Cardiac septum (tissue), 1 donor: ENCODE measurements at places on chromosomes 3 and 15.

DNA sequence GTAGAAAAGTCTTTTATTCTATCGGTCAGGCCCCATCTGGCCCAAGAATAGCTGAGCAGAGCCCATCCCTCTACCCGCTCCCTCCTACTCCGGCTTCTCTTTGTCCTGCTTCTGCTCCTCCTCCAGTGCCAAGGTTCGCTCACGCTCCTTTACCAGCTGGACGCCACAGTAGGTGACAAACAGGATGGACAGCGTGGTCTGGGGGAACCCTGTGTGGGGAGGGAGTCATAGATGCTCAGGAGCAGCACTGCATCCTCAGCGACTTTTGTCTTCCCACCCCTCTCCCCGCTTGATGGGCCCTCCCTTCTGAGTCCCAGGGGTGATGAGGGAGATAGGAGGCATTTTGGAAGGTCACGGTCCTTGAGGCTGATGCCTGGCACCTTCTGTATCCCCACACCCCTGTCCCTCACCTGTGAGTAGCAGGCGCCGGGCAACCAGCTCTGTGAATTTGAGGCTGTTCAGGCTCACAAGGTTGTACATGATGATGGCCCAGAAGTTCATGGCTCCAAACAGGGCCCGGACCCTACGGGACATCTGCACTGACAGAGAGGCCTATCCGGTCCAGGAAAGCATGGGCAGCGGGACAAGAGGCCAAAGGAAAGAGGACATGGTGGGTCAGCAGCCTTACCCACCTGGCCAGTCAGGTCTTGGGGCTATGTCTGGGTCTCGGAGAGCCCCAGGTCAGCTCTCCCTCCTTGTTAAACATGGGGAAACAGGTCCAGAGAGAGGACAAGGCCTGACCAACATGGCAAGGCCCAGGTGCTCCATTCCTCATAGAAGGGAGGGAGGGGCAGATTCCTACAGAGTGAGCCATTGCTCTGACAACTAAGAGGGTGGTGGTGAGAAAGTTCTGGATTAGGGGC lies 7.6 kb downstream of the KLHL40 start:
- no peak for DNase-seq

GRCh38 chr3:18786650-18787323 lies 361.5 kb upstream of the KCNH8 start:
- no peak for DNase-seq

DNA sequence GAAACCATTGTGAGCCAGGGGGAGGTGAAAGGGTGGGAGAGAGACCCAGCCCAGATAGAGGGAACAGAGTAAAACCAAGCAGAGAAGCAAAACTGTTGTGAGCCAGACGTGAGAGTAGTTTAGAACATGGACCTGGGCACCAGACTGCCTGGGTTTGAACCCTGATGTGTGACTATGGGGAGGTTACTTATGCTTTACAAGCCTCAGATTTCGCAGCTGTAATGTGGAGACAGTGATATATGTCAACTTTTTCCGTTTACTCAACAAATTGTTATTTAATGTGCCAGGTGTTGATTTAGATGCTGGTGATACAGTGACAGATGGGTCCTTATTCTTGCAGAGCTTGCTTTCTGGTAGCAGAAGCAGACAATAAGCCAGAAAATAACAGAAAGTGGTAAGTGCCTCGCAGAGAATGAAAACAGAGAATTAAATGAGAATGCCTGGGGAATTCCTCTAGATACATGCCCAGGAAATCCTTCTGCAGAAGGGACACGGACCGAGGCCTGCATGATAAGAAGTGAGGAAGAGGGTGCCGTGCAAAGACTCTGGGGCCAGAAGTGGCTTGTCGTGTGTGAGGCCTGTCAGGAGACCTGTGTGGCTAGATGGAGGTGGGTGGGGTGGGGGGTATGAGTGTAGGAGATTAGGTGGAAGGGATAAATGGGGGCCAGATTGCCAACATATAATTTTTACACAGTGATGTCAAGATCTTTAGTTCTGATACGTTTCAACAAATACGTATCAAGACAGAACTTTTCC lies 15.0 kb downstream of the KAT2B start:
- DNase-seq = no peak

GRCh38 chr3:136255672-136256406 lies 5.7 kb downstream of the PCCB start:
- no peak for DNase-seq

DNA sequence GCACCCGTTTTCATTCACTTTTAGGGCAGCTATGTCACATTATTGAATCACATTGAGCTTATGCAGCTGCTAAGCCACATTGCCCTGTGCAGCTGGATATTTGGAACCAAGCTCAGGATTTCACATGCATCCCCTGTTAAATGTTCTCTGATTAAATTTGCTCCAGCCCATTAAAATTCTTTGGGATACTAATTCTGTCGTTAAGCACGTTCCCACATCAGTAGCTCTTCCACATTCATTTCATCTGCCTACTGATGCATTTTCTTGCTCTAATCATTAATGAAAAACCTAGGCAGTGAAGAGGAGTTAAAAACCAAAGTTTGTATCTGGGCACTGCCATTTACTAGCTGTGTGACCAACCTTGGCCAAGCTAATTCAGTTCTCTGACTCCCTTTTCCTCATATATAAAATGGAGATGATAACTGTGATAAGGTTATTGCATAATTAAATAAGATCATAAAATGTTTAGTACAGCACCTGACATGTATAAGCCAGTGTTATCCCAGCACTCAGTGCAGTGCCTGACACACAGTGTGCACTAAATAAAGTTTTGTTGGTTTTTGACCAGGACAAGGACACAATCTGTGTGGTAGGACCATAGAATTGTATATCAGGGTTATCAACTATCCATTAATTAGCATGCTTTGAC lies 222.2 kb upstream of the ATP11B start:
- no peak for DNase-seq

GRCh38 chr3:151789853-151790463 lies 24.0 kb upstream of the AADAC start:
- no peak for DNase-seq

DNA sequence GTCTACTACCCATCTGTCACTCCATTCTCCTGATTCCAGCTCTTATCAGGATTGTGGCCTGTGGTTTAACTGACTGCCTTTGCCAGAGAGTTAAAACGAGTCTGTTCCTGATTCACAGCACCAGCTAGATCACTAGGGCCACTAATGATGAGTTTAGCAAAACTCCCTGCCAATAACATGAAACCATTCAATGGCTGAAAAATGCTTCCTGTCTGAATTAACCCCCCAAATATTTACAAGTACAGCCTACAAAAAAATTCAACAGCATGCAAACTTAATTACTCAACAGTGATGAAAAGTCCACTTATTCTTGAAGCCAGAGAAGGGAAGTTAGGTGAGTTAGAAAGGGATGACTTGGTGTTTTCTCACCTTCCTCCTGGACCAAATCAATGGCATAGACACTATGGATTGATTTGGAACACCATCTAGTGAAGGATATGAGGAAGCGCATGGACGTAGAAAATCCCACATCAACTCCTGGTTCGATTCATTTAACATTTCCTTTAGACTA lies 141.4 kb downstream of the TGFBR2 start:
- no peak for DNase-seq
